Astrocyte (in vitro differentiated cells and primary cell): ENCODE measurements at places on chromosomes 7 and 10. TPM values are rescaled to one million over a fixed set of nuclear protein-coding genes. Genes with fewer than 3 reads are reported as not detected.

Gene GNAT3
- not detected in 2 replicates for total RNA-seq

Gene PNLIPRP3
- total RNA-seq: not detected in 2 replicates

- DNase-seq: no peak
Measured at GRCh38 chr7:151382079-151382885, 27.6 kb downstream of the WDR86 start.

DNA sequence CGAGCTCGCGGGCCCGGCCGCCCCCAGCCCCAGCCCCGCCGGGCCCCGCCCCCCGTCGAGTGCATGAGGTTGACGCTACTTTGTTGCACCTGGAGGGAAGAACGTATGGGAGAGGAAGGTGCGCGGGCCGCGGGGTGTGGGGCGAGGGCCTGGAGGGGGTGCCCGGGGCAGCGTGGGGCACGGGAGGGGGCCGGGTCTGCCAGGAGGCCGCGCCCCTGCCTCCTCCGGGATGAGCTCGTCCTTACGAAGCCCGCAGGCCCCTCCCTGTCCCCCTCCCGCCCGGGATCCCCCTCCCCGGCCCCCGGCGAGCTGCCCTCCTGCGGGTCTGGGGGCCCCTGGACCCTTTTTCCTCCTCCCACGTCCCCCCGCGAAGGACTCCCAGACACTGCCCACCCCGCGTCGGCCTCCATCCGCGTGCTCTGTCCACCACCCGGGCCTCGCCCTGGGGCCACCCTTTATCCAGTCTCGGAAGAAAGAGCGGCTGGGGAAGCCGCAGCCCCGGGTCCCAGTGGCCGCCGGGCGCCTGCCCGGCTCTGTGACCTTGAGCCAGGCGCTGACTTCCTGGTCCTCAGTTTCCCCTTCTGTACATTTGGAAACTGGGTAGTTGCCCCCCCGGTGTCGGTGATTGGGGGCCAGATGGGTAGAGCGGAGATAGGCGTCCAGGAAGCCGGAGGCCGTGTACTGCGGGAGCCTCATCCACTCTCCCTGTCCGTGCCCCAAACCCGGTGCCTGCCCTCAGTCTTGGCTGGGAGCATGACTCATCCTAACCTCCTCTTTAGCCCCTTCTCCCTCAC, 521 bp downstream of the LIMK1 start:
- peak; percentile 36 for DNase-seq

GRCh38 chr10:78785991-78786390, 282.8 kb upstream of the ZMIZ1 start:
- DNase-seq: no peak

GRCh38 chr7:43112941-43113621, 634 bp downstream of the HECW1 start:
- peak; percentile 57 for DNase-seq
